Stimulated activated CD4-positive, alpha-beta T cell treated with anti-CD3 and anti-CD28 coated beads, Interleukin-1b, Interleukin-23, amount 100 ng/mL, for 48 hours (primary cell): ENCODE measurements at places on chromosomes 1 and 21.

- DNase-seq: no peak
Observed at GRCh38 chr1:43687301-43688108, 19.8 kb upstream of the ST3GAL3 start.

DNA sequence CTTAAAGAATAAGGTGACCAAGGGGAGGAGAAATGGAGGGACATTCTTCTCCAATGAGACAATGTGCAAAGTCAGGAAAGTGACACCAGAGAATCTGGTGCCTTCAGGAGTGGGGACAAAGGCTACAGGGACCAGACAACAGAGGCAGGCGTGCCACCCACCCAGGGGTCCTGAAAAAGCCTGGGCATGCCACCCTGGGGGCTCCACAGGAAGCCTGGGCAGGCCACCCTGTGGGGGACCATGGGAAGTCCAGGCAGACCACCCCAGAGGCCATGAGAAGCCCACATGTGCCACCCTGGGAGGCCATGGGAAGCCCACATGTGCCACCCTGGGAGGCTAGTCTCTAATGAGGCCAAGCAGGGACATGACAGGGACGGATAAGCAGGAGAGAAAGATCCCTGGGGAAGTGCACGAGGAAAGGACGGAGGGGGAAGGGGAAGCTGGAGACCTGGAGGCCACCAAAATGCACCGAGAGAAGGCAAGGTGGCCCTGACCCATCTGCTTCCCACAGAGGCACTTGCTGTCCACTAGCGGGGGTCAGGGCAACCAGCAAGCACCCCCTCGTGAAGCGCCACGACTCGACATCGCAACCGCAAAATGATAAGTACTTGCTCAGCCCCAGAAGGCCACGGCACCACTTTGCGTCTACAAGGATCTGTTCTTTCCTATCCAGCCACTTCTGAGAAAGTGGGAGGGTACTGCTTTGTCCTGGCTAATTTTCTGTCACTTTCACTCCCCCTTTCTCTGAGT is 7.2 kb upstream of the PDE9A start:
- DNase-seq: no peak

DNA sequence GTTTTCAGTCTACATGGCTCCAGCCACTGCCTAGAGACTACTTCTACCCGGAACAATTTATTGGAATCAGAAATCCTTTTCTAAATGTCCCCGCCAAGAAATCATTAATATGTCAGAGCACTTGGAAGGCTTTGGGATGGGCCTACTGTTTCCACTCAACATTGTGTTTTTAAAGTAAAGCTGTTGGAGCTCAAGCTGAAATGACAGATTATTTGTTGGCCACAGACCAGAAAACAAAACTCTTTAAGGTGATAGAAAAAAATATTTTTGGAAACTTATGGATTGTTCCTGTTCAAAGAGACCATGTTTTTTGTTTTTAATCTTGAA is 496 bp downstream of the VPS45 start:
- DNase-seq: no peak

- no peak for DNase-seq
Observed at GRCh38 chr1:40258445-40258769, 371 bp downstream of the ZMPSTE24 start.

DNA sequence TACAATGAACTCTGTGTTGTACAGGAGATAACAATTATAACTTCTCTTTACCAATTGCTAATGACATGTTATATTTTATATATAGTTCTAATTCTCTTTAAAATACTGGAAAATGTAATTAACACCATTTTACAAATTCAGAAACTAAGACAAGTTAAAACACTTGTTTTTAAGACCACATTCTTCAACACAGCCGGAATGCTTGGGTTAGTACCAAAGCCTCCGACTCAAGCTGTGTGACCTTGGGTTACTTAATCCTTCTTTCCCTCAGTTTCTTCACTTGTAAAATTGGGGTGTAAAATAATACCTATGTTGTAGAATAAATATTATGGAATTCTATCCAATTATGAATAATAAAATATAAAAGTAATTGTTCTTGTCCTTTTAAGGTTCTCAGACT is 378.7 kb downstream of the USH2A start:
- no peak for DNase-seq

GRCh38 chr21:37075214-37075770 is 2.2 kb downstream of the TTC3 start:
- DNase-seq: no peak

GRCh38 chr1:208528578-208529240 is 284.5 kb upstream of the PLXNA2 start:
- no peak for DNase-seq

DNA sequence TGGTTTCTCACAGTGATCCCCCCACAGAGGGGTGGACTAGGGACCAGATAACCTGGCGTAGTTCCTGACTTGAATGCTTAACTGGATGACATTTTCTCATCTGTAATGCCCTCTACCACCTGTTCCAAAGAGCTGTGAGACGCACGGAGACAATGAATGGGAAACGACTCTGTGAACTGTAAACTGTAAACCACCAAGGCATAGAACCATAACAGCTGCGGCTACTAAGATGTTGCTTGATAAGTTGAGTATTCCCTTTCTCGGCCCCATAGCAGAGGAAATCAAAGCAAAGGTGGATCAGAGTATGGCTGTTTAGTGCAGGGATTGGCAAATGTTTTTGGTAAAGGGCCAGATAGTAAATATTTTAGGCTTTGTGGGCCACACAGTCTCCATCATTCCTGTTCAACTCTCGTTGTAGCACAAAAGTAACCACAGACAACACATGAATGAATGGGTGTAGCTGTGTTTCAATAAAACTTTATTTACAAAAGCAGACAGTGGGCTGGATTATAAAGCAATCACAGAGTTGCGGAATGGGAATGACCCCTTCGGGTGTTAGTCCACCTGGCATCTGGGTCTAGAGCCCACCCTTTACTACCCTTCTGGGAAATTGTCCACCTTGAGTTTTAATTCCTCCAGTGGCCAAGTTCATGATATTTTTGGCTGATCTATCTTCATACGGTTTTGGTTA is 315.2 kb downstream of the RPS6KC1 start:
- no peak for DNase-seq

- DNase-seq: peak; percentile 77
Observed at GRCh38 chr1:119611701-119612113, 36.4 kb downstream of the ZNF697 start.

GRCh38 chr1:175702079-175702795 is 41.2 kb downstream of the TNR start:
- DNase-seq: no peak

GRCh38 chr1:17155257-17155920 is 36.1 kb upstream of the PADI2 start:
- no peak for DNase-seq

GRCh38 chr1:10283318-10283984 is 73.1 kb downstream of the KIF1B start:
- peak; percentile 40 for DNase-seq

- DNase-seq: no peak
Observed at GRCh38 chr1:15476927-15477326, 1.0 kb downstream of the CELA2B start.

- DNase-seq: no peak
Observed at GRCh38 chr1:39562886-39563285, 13.7 kb downstream of the PABPC4 start.

GRCh38 chr1:239123260-239123659 is 263.1 kb upstream of the CHRM3 start:
- DNase-seq: no peak

DNA sequence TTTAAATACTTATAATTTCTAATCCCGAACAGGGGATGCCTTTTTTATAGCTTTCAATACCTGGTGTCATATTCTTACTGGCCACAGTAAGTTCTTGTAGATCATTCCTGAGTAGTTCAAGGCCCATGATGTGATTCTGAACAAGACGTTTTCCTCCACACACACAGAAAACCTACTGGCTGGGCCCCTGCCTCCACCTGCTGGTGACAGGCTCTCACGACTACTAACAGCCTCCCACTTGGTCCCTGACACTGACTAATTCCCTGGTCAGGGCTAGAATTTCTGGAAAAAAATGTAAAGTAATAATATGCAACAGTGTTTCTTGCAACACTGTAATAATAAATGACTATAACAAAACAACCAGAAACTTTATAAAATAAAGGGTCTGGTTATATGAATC is 50.4 kb upstream of the RIPK4 start:
- DNase-seq: peak; percentile 36

GRCh38 chr1:225689882-225690459 is 37.0 kb upstream of the ENAH start:
- no peak for DNase-seq

DNA sequence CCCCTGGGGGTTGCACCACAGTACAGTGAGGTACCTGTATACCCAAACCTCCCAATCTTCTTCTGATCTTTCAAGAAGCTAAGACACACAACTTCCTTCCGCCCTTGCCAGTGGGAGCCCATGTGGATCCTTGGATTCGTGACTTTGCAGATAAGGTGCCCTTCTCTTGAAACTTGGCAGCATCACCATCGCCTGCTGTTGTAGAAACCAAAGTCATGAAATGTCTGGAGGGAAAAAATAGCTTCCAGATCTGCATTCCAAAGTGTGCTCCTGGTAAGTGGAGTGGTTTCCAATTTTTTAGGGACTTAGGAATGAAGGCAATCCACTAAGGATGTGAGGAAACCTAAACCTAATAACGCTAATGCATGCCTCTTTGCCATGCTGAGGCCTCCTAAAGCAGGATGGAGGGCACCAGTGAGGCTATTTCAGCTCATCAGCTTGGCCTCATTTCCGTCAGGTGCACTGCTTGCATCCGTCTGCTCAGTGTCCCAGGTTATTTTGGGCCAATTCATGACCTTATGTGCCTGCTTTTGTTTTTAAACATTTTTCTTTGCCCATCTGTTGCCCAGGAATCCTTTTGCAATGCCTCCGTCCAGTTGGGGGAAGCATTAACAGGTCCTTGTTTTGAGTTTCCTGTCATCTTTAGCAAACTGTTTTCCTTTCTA is 8.2 kb upstream of the EFHD2 start:
- DNase-seq: no peak

DNA sequence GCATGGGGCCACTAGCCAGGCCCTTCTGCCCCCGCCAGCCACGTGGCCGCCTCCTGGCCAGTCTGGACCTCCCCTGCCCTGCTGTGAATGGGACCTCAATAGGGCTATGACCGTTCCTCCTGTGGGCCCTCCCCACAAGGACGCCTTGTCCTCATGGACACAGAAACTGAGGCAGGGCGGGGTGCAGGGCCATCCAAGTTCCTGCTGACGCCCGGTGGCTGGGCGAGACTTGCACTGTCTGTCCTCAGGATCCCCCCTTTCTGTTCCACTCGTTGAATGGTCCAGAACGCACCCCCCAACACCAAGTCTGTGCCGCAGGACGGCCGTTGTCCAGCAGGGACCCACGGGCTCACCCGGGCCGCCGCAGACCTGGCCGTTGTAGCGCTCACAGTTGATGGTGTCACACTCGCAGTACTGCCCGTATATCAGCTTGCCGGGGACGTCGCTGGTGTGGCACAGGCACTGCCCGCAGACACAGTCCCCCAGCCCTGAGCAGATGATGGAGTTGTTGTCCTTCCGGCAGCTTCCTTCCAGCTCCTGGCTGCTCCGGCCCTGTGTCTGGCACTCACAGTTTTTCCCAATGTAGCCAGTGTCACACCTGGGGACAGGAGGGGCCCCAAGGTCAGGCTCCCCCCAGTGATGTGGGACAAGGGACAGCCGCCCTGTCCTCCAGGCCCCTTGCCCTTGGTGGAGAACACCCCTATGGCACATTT is 16.3 kb upstream of the PTTG1IP start:
- no peak for DNase-seq

- DNase-seq: no peak
Observed at GRCh38 chr1:216627252-216627651, 96.0 kb downstream of the ESRRG start.

DNA sequence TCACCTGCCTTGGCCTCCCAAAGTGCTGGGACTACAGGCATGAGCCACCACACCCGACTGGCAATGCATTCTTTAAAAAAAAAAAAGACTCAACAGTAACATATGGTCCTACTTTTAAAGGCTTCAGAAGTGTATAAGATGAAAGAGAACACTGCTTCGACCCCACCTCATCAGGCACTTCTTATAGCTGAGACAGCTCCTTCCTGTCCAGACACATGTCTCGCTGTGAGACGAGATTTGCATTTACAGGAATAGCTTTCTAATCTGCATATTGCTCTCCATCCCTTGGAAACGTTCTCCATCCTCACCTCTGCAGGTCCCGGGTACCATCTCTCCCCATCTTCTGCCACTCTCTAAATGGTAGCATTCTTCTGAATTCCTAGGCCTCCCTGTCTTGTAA is 6.7 kb downstream of the AZIN2 start:
- DNase-seq: no peak

GRCh38 chr1:20124456-20125057 is 5.2 kb upstream of the PLA2G2D start:
- DNase-seq: no peak

- DNase-seq: no peak
Observed at GRCh38 chr1:237219751-237220642, 178.0 kb downstream of the RYR2 start.

DNA sequence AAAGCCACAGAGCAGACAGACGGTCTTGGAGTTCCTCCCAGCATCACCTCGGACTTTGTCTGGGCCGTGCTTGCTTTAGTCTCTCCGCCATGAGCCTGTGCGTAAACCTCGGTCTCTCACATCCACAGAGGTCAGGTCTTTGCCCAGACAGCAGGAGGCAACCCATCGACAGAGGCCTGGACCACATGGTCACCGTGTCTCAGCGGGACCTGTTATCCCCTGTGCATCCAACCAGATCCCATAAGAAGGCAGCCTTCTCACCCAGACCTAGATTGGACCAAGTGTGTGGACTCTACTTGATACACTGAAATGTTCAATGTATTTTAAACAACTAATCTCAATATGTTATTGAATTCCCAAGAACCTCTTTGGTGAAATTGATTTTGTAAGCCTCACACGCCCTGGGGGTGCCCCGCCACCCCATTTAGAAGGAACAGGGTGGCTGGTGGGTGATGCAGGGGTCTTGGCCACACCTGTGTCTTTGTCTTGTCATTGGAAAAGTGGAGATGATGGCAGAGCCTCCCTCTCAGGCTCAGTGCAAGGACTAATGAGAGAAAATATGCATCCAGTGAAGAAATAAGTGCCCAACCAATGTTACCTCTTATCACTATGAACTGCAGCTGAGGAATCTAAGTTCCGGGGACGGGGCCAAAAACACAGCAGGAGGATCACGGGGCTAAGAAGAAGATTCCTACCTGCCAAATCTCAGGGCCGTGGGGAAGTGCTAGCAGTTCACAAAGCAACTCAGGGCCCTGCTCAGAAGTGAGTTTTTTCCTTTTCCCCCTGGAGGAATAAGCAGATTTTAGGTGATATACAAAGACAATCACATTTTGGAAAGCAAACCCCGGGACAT is 101.6 kb upstream of the BACE2 start:
- no peak for DNase-seq

- no peak for DNase-seq
Observed at GRCh38 chr1:208601561-208601960, 357.4 kb upstream of the PLXNA2 start.

DNA sequence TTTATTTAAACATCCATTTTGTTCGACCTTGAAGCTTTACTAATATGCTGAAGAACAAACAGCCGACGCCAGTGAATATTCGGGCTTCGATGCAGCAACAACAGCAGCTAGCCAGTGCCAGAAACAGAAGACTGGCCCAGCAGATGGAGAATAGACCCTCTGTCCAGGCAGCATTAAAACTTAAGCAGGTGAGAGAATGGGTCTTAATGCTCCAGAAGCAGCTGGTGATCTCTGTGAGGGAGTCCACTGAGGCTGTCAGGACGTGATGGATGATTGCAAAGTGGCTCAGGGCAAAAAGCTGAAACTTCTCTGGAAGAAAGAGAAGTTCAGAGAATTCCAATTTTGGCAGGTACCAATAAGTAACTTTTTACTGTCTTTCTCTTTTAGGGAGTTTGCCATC is 4.4 kb downstream of the CHTOP start:
- DNase-seq: no peak

- DNase-seq: no peak
Observed at GRCh38 chr1:9037476-9038337, 11.5 kb upstream of the SLC2A7 start.

GRCh38 chr1:156796340-156797097 is 20.1 kb downstream of the SH2D2A start:
- no peak for DNase-seq
